ENCODE measurements at places on chromosomes 11 and 22.

GRCh38 chr11:103114836-103115235, 5.6 kb downstream of the DYNC2H1 start:
- no peak for DNase-seq

- DNase-seq = no peak
Measured at GRCh38 chr11:11407065-11407762, 54.2 kb upstream of the CSNK2A3 start.

GRCh38 chr22:10741210-10741609, 4786.8 kb upstream of the OR11H1 start:
- no peak for DNase-seq

DNA sequence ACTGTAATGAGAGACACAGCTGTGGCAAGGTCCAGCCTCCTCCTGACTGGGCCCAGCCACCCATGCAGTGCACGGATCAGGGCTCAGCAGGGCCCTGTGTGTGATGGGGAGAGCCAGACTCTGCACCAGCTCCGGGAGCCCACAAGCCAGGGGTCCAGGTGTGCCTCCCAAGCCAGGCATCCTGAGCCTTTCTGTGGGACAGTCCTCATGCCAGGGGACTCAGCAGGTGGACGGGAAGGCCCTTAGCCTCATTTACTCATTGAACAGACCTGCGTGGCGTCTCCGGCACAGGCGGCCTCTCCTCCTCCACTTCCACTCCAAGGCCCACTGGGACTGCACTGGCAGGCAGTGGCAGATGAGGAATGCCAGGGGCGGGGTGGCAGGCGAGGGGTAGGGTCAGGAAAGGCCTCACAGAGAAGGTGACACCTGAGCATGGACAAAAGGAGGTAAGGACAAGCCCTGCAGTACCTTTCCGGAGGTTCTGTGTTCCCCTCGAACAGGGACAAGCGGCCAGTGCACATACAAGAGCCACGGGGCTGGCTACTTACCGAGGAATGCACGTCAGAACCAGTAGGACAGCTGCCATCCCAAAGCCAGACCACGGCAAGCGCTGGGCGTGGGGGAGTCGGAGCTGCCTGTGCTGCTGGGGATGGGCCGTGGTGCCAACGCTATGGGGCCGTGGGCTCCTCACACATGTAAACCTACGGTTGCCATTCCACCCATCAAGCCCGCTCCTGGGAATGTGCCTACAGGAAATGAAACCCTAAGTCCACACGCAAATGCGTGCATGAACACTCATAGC, 52.7 kb downstream of the IGF2 start:
- DNase-seq = no peak

- DNase-seq = no peak
Measured at GRCh38 chr22:47591016-47591415, 828.6 kb downstream of the TBC1D22A start.

DNA sequence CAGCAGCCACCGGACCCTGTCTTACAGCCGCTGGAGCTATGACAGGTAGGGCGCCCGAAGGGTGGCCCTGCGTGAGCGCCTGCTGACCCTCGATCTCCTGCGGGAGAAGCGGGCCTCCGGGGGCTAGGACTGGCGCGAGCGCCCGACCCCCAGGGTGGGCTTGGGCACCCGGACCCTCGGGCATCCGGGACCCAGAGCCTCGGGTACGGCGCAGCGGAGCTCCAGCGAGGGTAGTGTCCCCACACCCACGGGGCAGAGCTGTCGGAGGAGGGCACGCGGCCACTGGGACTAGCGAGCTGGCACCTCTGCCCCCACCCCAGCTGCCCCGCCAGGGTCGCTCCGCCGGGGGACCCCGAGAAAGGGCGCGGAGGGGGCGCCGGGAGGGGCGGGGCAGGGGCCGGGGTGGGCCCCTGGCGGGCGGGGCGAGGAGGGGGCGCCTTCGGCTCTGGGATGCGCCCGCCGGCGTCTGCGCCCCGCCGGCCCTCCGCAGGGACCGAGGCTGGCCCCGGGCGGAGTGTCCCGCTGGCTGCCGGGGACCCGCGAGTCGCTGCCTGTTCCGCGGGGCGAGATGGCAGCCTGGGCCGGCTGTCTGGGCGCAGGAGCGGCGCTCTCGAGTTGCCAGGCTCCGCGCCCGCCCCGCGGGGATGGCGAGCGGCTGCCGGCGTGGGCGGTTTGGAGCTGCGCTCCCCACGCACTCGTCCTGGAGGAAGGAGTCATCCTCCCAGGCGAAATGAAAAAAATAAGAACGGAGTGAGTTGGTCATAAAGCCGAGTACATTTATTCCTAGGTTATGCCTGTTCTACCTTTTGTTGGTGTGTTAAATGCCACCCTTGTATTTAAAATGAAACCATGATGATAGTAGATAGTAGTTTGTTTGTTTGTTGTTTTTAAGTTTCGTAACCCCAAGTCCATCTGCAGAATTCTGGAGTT, 32.4 kb downstream of the EIF3F start:
- DNase-seq = no peak
